ENCODE measurements at places on chromosomes 6 and 20. TPM values are rescaled to one million over a fixed set of nuclear protein-coding genes. Genes with fewer than 3 reads are reported as not detected.

Gene FRK
- 10.5 TPM for total RNA-seq

Gene KIF6
- total RNA-seq, result 0.80 TPM

Gene PRPH2
- total RNA-seq, result 0.59 TPM

GRCh38 chr6:37602801-37603200 is 94.9 kb downstream of the MDGA1 start:
- no peak for DNase-seq

Gene LHFPL5
- total RNA-seq, result not detected

DNA sequence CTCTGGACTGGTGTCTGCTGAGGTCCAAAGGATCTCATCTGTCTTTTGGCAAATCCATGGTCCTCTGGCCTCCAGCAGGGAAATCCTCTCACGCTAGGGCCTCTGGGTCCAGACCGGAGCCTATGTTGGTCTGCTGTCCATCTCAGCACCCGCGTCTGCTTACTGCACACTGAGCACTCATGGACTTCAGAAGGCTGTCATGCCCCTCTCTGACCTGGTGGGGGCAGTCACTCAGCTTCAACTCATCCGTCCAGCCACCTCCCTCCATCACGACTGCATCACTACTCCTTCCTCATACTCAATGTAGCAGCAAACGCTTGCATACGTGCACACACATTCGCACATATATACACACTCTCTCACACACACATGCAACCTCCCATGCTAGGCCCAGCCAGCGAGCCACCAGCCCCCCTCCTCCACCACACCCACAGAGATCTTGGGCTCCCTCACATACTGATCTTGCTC is 33.3 kb downstream of the GABRR2 start:
- no peak for DNase-seq

All from breast epithelium (tissue), 4 donors.